ENCODE measurements at places on chromosomes 1 and 21.

DNA sequence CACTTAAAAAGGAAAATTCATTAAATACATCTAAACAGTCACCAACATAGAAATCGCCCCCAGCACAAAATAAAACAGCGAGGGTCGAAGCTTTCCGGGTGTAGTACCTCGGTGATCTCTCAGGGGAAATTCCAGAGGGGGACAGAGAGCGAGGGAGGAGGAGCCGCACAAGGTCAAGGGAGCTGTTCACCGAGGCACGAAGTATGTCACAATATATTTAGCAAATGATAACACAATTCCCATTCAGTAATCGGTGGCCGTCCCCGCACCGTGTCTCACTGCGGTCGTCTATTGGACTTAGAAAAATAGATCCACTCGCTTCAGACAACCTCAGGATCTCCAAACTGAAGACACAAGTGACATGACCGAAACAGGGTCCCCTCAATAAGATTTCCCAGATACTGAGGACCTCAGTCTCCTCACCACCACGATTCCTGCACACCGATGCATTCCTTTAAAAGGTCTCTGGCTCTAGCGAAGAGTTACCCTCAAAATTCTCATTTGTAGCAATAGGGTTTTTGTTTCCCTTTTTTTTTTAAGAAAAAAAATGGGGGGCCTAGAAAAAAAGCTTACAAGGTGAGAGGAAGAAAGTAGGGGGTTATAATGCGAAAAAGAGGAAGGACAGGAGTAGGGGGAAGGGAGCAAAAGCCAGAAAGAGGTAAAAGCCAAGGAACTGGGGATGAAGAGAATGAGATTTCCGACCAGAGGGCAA lies 1.1 kb downstream of the LPGAT1 start:
- no peak for DNase-seq

DNA sequence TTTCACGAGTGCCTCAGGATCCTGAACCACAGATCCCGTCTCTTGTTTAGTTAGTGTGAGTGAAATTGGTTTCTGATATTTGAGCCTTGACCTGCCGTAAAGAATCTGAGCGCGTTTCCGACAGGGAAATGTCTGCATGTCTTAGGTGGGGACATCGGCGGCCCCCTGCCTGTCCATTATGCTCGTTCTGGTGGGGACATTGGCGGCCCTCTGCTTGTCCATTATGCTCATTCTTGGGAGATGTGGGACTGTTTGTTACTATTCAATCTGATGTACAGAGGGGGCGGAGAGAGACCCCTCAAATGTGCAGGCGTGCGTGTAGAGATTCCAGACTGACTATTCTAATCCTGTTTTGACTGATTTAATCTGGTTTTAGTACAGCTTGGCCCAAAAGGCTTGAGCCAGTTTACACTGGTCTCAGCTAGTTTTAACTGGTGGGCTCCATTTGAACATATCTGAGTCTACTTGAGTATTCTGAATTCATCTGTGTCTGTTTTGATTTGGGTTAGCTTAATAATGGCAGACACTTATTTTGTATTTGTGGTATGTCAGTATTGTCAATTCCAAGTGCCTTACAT lies 6.6 kb upstream of the TINAGL1 start:
- DNase-seq = no peak

DNA sequence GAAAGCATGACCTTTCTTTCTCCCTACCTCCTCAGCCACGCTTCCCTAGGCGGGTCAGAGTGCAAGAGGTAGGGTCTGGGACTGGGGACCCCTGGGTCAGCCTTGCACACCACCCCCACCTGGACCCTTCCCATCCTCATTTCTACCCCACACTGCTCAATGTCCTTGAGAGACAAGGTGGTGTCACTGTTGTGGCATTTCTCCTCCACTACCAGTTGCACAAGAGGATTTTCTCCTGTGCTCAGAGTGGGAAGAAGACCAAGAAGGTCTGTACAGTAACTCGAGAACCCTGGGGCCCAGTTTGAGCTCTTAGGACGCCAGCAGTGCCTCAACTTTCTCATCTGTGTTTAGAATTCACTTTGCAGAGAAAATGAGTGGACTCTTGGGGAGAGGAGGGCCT lies 49.4 kb upstream of the CD34 start:
- DNase-seq = no peak

DNA sequence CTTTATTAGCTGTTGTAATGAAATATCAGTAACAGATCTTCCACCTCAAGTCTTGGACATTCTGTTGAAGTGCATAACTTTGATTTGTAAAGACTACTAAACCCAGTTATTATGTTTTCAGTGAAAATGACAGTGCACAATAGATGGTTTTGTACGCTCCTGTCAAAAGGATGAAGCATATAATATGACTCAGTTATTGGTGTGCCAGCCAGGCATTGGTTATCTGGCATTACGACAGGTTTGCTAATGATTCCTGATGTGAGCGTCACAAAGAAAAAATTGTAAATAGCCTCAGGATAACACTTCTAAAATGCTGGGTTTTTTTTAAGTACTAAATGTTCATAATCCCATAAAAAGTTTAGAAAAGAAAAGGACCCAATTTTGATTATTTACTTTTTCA lies 147.9 kb downstream of the MAGI3 start:
- DNase-seq = no peak

GRCh38 chr1:89429062-89429461 lies 65.2 kb downstream of the GBP6 start:
- no peak for DNase-seq

GRCh38 chr1:180577361-180577760 lies 18.6 kb downstream of the OVAAL start:
- no peak for DNase-seq

GRCh38 chr1:34843392-34844251 lies 15.9 kb downstream of the SMIM12 start:
- no peak for DNase-seq

- no peak for DNase-seq
Observed at GRCh38 chr1:36486439-36487335, 4.0 kb upstream of the CSF3R start.

- peak; percentile 65 for DNase-seq
Observed at GRCh38 chr1:37537378-37537777, 16.7 kb downstream of the SNIP1 start.

DNA sequence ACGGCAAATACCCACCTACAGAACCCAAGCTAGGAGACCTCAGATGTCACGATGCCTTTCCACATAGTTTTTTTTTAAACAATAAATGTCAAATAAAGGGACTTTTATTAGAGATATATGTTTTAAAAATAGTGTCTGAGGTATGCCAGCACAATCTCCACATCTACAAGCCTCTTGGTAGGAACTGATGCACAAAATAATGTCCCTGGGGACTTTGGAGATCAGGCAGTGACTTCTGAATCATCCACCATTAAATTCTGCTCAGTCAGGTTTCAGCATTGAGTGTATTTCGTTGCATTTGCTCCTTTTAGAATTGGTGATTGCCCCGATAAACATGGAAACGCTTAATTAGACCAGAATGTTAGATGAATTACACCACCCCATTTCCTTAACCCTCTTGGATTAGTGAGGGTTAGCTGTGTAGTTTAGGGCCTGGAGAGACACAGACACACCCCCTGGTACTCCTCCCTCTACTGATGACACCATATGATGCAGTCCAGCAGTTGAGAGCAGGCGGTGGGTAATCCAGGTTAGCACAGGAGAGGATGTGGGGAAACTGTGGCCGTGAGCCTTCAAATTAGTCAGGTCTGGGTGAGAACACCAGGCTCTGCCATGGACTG lies 33.6 kb downstream of the LGR6 start:
- DNase-seq = no peak

DNA sequence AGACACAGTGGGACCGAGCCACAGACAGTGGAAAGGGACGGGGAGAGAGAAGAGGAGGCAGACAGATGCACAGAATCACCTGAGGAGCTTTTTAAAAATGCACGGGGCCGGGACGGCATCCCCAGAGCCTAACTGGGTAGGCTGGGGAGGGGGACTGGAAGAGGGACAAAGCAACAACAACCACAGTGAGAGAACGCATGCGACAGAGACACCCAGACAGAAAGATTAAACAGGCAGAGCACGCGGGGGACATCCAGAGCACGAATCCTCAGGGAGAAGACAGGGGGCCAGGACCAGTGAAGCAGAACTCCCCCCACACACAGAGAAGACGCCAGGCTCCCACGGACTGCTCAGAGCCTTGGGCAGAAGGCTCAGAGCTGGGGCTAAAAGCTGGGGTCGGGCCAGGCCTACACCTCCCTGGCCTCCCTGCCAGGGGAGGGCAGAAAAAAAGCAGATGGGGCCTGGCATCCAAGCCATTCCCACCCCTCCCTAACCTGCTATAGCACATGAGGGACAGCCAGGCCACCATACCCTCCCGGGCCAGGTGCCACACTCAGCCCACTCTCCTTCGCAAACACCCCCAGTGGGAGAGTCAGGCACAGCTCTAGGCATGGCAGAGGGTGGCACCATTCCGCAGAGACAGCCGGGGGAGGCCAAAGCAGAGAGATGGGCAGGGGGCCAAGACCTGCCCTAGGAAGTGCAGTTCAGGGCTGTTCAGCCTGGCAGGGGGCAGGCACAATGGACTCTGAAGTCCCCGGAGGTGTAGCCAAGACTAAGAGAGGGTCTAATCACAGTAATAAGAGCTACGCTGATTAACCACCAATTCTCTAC lies 29.8 kb upstream of the COL16A1 start:
- no peak for DNase-seq

GRCh38 chr1:157596384-157596783 lies 1.5 kb downstream of the FCRL4 start:
- no peak for DNase-seq

DNA sequence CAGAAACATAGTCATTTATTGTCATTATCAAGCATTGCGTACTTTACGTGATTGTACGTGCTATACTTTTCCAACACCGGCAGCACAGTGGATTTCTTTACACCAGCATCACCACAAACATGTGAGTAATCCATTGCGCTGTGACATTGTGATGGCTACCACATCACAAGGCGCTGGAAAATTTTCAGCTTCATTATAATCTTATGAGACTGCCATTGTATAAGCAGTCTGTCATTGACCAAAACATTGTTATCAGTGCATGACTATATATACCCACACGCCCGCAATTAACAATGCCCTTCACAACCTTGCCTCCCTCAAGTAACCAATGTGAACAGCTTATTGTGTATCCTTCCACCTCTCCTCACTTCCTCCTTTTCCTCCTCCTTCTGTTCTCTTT lies 137.6 kb downstream of the ZZZ3 start:
- no peak for DNase-seq

- no peak for DNase-seq
Observed at GRCh38 chr1:11790880-11791715, 14.7 kb downstream of the MTHFR start.

GRCh38 chr1:243507672-243508302 lies 251.9 kb downstream of the SDCCAG8 start:
- no peak for DNase-seq

- peak; percentile 57 for DNase-seq
Observed at GRCh38 chr1:192973988-192974387, 85.2 kb downstream of the UCHL5 start.

- DNase-seq = no peak
Observed at GRCh38 chr1:1763657-1764621, 14.3 kb downstream of the NADK start.

DNA sequence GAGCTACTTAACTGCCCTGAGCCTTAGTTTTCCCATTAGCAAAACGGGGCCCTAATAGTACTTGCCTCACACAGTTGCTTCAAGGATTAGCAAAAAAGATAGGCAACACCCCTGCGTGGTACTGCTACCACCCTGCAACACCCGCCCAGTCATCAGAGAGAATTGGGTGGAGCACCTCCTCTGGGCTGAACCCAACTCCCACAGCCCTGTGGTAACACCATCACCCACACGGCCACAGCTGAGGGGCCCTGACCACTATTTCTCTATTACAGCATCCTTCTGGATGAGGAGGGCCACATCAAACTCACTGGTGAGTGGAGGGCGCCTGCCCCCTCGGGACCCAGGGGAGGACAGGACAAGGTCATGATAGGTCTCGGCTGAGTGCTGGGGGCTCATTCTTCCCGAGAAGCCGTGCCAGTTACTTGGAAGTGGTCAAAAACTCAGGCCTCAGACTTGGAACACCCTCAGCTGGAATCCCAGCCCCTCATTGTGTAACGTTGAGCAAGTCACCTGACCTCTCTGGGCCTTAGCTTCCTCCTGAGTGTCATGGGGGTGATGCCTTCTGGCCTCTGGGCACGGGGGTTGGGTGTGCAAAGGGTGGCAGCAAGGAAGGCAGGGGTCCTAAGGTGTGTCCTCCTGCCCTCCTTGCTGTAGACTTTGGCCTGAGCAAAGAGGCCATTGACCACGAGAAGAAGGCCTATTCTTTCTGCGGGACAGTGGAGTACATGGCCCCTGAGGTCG lies 24.6 kb downstream of the RPS6KA1 start:
- DNase-seq = no peak

- DNase-seq = peak; percentile 20
Observed at GRCh38 chr1:12539705-12540579, 78.1 kb downstream of the DHRS3 start.

DNA sequence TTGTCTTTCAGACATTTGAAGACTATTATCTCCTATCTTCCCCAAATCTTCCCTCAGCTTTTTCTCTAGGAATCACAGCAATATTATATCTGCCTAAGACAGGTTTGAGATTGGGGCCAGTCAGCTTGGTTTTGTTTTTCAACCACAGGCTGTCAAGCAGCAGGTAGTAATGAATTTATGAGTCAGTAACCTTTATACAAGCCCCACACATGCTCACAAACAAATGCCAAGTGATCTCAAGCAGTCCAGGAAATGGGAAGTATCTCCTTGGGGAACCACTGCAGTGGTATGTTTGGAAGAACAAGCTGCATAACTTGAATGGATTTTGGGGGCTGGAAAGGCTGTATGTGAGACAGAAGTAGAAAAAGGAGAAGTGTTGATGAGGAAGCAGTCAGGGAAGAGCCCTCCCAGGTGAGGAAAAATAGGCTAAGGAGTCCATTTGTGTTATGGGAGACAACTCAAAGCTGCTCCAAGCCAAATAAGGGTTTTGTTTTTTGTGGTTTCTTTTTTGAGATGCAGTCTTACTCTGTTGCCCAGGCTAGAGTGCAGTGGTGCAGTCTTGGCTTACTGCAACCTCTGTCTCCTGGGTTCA lies 2.1 kb downstream of the DHDDS start:
- no peak for DNase-seq

DNA sequence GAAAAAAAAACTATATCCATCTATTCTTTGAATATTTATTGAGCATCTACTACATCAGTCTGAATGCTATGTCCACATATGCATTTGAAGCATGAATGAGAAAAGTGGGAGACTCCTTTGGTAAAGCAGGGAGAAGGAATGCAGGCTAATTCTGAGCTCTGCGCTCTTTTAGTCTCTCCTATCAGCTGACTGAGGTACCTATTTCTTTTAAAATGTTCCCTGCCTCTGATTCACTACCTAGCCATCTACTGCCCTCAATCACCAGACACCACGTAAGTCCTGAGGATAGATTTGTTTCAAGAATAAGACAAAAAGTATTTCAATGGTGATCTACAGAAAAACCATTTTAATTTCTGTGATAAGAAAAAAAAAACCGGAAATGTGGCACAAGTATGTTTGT lies 3.8 kb upstream of the RGS13 start:
- DNase-seq = no peak

GRCh38 chr1:160206036-160206389 lies 829 bp downstream of the PEA15 start:
- DNase-seq = peak; percentile 65

- DNase-seq = no peak
Observed at GRCh38 chr1:46303872-46304326, 401 bp downstream of the UQCRH start.

All from foreskin keratinocyte (primary cell).